ENCODE measurements at places on chromosomes 16 and 17.

- H3K4me1 ChIP-seq, result peaks cover 36% of the 10 kb centered on the region
- DNase-seq, result no peak
- peak overlapping the region; percentile 90 for H3K27ac ChIP-seq
- H3K27me3 ChIP-seq, result no peaks in the 10 kb centered on the region
- peaks cover 7% of the 10 kb centered on the region for H3K36me3 ChIP-seq
Observed at GRCh38 chr16:85010446-85010930, 847 bp downstream of the ZDHHC7 start.

DNA sequence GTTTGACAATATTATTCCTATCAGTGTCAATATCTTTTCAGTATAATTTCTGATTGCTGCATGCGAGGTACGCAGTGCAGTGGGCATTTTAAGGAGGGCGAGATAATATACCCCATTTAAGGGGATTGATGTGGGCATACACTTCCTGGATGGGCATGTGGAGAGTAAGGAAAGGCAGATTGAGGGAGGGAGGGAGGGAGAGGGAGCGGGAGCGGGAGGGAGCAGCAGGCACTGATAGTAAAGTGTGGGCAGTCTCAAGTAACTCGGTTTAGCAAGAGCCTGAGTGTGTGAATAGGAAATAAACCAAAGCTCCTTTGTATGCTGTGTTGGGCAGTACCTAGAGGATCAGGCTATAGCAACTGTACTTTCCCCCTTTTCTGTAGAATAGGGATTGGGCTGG is 5.1 kb downstream of the BPTF start:
- no peaks in the 10 kb centered on the region for H3K27me3 ChIP-seq
- peaks cover 9% of the 10 kb centered on the region for H3K36me3 ChIP-seq
- H3K27ac ChIP-seq, result no peak overlapping the region
- no peak overlapping the region for H3K4me3 ChIP-seq
- DNase-seq, result no peak

GRCh38 chr17:79420318-79421243 is 190.3 kb downstream of the RBFOX3 start:
- H3K27me3 ChIP-seq, result peaks cover 3% of the 10 kb centered on the region
- H3K4me3 ChIP-seq, result no peak overlapping the region

GRCh38 chr17:46875849-46876352 is 24.5 kb downstream of the WNT9B start:
- no peak for DNase-seq
- H3K4me1 ChIP-seq, result peaks cover 3% of the 10 kb centered on the region
- H3K4me3 ChIP-seq, result no peak overlapping the region
- no peaks in the 10 kb centered on the region for H3K27me3 ChIP-seq
- no peak overlapping the region for H3K27ac ChIP-seq

DNA sequence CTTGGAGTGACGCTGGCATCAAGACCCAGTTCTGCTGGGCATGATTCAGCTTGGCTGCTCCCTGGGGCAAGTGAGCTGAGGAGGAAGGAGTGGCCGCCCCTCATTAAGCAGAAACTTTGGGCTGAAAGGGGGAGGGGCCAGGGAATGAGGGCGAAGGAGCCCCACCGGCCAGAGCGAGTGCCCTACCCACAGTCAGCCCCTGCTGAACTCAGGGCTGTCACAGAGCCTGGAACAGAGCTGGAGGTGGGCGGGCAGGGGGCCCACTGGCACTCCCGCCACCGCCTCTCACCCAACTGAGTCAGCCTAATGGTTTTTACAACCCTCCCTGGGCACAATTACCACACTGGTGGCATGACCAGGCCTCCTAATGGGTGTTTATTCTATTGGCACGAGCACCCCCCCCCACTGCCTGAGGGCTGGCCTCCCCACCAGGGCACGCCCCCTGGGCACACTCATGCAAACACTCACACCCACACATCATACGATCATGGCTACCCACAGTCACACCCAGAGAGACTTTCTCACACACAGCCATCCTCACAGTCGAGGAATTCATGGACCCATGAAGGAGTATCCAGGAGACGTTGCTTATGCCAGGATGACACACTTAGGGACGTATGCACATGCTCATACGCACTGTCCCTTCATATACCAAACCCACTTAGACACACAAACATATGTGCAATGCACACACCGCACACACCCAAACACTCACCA is 19.2 kb downstream of the UNC119 start:
- no peaks in the 10 kb centered on the region for H3K4me1 ChIP-seq
- no peak for DNase-seq
- no peaks in the 10 kb centered on the region for H3K27me3 ChIP-seq
- no peak overlapping the region for H3K4me3 ChIP-seq
- no peak overlapping the region for H3K27ac ChIP-seq
- no peaks in the 10 kb centered on the region for H3K36me3 ChIP-seq

- no peaks in the 10 kb centered on the region for H3K36me3 ChIP-seq
- no peak overlapping the region for H3K4me3 ChIP-seq
- DNase-seq, result peak; percentile 50
- H3K27me3 ChIP-seq, result no peaks in the 10 kb centered on the region
Observed at GRCh38 chr17:77325577-77326075, 184.9 kb downstream of the SEC14L1 start.

DNA sequence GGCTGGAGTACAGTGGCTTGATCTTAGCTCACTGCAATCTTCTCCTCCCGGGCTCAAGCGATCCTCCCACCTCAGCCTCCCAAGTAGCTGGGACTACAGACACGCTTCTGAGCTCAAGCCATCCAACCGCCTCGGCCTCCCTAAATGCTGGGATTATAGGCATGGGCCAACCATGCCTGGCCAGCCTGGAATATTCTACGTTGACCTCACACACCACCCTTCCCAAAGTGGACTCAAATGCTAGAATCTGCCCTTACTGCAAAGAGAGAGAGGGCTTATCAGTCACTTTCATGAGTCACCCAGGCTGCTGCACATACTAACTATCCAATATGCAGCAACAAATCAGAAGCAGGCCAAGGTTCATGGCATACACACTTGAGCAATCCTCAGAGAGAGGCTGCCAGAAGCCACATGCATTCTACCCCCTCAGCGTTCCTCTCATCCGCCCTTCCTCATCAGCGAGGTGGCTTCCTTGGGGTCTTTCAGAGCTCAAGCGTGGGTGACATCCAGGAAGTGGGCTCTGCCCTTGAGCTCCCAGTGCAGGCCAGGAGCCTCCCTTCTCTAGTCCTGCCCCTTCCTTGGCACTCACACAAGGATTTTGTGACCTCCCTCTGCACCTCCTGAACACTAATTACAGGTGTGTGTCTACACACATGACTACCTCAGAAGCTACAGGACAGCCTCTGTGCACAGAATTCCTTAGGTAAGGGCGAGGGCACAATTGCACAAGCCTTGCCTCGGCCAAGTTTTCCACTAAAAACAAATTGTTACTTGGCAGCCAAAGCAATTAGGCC is 24.8 kb upstream of the SIAH1 start:
- no peaks in the 10 kb centered on the region for H3K36me3 ChIP-seq
- H3K4me3 ChIP-seq, result no peak overlapping the region
- H3K27me3 ChIP-seq, result no peaks in the 10 kb centered on the region
- peaks cover 7% of the 10 kb centered on the region for H3K4me1 ChIP-seq
- no peak for DNase-seq
- H3K27ac ChIP-seq, result no peak overlapping the region

- no peak overlapping the region for H3K27ac ChIP-seq
- no peaks in the 10 kb centered on the region for H3K36me3 ChIP-seq
- no peak for DNase-seq
- peaks cover 48% of the 10 kb centered on the region for H3K27me3 ChIP-seq
- no peak overlapping the region for H3K4me3 ChIP-seq
Observed at GRCh38 chr17:30239089-30239462, 3.6 kb upstream of the SLC6A4 start.

GRCh38 chr17:39531252-39531651 is 70.0 kb downstream of the CDK12 start:
- H3K4me3 ChIP-seq, result no peak overlapping the region
- H3K36me3 ChIP-seq, result peaks cover 33% of the 10 kb centered on the region
- no peaks in the 10 kb centered on the region for H3K27me3 ChIP-seq
- DNase-seq, result no peak

DNA sequence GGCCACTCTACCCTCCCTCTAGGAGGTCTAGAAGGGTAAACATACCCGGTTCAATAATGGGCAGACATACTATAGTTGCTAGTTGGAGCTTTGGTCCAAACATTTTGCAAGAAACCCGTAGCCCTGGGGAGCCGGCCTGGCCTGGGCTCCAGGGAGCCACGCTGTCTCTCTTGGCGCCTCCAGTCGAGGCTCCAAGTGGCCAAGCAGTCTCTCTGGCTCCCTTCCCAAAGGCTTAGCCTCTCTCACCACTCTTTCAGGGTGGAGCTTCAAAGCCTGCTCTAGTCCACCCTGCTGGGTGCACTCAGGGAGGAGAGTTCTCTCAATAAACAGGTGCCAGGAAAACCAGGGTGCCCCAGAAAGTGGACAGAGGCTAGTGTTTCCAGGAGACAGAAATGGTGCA is 32.2 kb downstream of the RCVRN start:
- H3K36me3 ChIP-seq, result no peaks in the 10 kb centered on the region
- H3K27ac ChIP-seq, result no peak overlapping the region
- DNase-seq, result no peak
- H3K4me1 ChIP-seq, result no peaks in the 10 kb centered on the region

DNA sequence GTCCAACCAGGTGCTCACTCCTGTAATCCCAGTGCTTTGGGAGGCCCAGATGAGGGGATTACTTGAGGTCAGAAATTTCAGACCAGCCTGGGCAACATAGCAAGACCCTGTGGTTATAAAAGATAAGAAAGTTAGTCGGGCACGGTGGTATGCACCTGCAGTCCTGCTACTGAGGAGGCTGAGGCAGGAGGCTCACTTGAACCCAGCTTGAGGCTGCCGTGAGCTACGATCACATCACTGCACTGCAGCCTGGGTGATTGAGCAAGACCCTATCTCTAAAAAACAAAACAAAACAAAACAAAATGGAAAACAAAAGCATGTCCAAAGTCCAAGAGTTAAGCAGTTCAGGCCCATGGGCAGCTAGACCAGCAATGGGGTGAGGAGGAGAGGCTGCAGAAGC is 143.2 kb downstream of the IRX5 start:
- H3K4me1 ChIP-seq, result no peaks in the 10 kb centered on the region
- no peak overlapping the region for H3K27ac ChIP-seq
- H3K36me3 ChIP-seq, result no peaks in the 10 kb centered on the region
- peaks cover 4% of the 10 kb centered on the region for H3K27me3 ChIP-seq
- no peak for DNase-seq

- peak overlapping the region; percentile 77 for H3K27ac ChIP-seq
- H3K27me3 ChIP-seq, result peaks cover 5% of the 10 kb centered on the region
- peak; percentile 62 for DNase-seq
- peaks cover 10% of the 10 kb centered on the region for H3K36me3 ChIP-seq
- peaks cover 41% of the 10 kb centered on the region for H3K4me1 ChIP-seq
Observed at GRCh38 chr17:45584092-45585036, 93.8 kb upstream of the PLEKHM1 start.

DNA sequence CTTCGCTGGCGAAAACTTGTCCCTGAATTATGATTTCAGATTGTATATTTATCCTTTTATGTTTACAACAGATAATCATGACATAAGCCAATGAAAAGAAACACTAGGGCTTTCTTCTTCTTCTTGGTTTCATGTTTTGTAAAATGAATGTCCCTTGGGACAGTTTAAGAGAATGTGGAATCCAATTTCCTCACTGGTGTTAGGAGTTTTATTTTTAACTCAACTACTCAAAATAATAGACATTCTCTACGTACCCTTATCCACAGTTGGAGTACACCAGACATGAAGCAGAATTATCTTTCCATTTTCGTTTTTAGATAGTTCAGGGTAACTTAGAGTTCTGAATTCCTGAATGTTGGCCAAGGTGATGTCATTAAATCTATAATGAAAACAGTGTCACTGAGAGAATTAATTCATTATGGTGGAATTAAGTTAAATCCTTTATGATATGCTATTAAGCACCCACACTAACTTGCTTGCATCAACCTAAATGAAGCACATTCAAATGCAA is 43.4 kb downstream of the IRX6 start:
- DNase-seq, result no peak
- H3K4me1 ChIP-seq, result peaks cover 1% of the 10 kb centered on the region
- no peaks in the 10 kb centered on the region for H3K36me3 ChIP-seq
- peaks cover 40% of the 10 kb centered on the region for H3K27me3 ChIP-seq
- H3K27ac ChIP-seq, result no peak overlapping the region

GRCh38 chr16:79902351-79902750 is 301.8 kb upstream of the MAF start:
- H3K27ac ChIP-seq, result no peak overlapping the region
- H3K4me3 ChIP-seq, result no peak overlapping the region
- no peaks in the 10 kb centered on the region for H3K36me3 ChIP-seq

DNA sequence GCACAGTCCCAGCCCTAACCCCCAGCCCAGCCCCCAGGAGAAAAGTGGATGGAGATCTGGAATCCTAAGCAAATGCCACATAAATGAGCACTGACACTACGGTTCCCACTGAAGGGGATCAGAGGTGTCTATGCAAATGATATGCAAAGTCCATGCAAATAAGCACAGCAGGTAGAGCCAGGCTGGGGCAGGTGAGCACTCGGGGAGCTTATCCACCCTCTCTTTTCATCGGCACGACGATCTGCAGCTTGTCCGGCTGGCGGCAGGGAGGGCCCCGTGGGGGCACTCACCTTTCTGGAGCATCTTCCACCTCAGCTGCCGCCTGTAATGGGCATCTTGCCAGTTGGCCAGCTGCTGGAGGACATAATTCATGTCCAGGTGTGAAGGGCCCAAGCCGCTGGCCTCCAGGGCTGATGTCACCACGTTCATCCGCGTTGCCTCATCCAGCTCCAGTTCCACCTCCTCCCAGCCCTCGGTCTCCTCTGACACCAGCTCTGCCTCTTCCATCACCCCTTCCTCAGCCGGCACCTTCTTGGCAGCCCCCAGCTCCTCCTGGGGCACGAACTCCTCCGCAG is 9.9 kb downstream of the HAP1 start:
- no peaks in the 10 kb centered on the region for H3K4me1 ChIP-seq
- no peaks in the 10 kb centered on the region for H3K36me3 ChIP-seq
- no peak overlapping the region for H3K4me3 ChIP-seq
- no peak for DNase-seq
- H3K27me3 ChIP-seq, result no peaks in the 10 kb centered on the region

- peaks cover 27% of the 10 kb centered on the region for H3K36me3 ChIP-seq
- H3K27ac ChIP-seq, result no peak overlapping the region
- H3K4me3 ChIP-seq, result no peak overlapping the region
- no peak for DNase-seq
- no peaks in the 10 kb centered on the region for H3K27me3 ChIP-seq
Observed at GRCh38 chr17:59810894-59811153, 81.9 kb downstream of the TUBD1 start.

DNA sequence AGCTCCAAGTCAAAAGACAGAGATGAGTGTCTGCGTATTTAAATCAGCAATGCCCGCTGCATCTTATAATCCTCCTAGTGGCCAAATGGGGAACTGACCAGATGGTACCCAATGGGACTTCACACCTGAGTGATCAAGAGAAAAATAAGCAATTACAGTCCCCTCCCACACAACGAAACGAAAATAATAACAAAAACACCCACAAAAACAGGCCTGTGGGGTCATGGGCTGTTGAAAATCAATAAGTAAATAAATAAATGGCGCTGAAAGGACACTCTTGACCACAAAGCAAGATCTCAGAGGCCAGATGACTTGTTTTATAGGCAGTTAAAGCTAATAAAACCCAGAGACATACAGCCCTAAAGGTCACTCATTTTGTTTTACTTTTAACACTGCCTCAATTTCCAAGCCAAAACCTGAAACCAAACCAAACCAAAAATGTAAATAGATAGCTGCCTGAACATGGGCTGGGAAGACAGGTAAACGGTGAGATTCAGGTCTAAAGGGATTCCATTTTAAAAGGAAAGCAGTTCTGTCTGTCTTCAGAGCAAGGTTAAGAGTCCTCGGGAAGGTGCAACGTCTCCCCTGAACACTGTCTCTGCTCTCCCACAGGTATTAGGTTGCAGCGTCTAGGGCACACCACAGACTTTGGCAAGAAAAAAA is 1.3 kb downstream of the ZNF821 start:
- H3K27me3 ChIP-seq, result no peaks in the 10 kb centered on the region
- peak overlapping the region; percentile 43 for H3K27ac ChIP-seq
- DNase-seq, result peak; percentile 89
- peak overlapping the region; percentile 79 for H3K4me3 ChIP-seq

Data from activated naive CD4-positive, alpha-beta T cell treated with anti-CD3 and anti-CD28 coated beads for 36 hours (primary cell).